ENCODE measurements at places on chromosomes 3 and 15. TPM values are rescaled to one million over a fixed set of nuclear protein-coding genes. Genes with fewer than 3 reads are reported as not detected.

DNA sequence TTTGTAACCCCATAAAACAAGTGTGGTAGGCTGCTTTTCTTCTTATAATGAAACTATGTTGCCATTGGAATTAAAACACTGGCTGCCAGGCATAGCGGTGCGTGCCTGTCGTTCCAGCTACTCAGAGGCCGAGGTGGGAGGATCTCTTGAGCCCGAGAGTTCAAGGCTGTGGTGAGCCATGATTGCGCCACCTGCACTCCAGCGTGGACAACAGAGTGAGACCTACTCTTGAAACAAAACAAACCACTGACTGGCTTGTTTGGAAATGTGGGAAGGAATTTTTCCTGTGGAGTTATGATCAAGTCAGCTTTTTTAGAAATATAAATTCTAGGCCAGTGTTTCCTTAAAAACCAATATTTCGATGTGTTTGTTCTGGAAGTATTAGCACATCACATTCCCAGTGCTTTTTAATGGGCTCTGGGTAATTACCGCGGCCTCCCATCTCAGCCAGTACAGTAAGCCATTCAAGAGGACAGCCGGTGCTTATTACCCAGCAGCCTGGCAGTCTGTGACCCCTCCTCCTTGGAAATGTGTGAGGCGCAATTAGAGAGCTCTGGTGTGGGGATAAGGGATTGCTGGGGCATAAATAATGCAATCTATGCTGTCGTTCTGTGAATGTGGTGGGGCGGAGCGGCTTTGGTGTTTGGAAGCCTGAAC is 58.3 kb upstream of the TRAK1 start:
- no peak overlapping the region for H3K4me3 ChIP-seq
- H3K27ac ChIP-seq = peak overlapping the region; percentile 52
- DNase-seq = peak; percentile 91

DNA sequence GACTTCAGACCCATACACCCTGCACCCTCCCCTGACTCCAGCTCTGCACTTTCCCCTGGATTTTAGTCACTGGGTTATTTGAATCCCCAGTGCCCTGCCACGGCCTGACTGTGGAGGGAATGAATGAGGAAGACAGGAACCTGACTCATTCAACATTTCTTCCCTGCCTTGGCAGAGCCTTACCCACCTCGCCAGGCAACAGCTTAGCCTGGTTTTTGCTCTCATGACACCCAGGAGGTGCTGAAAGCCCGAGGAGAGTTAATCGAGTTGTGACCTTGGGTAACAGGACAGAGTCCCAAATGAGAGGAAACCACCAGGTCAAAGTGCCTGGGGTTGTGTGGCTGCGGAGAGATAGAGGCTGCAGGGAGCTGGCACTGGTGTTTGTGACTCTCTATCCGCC is 128.3 kb downstream of the SMAD6 start:
- no peaks in the 10 kb centered on the region for H3K27me3 ChIP-seq
- H3K36me3 ChIP-seq = no peaks in the 10 kb centered on the region
- no peak for DNase-seq
- no peaks in the 10 kb centered on the region for H3K4me1 ChIP-seq
- no peak overlapping the region for H3K4me3 ChIP-seq

GRCh38 chr3:88434001-88434400 is 284.2 kb downstream of the C3orf38 start:
- H3K4me1 ChIP-seq = no peaks in the 10 kb centered on the region
- DNase-seq = no peak
- H3K27me3 ChIP-seq = no peaks in the 10 kb centered on the region
- H3K27ac ChIP-seq = no peak overlapping the region
- H3K36me3 ChIP-seq = no peaks in the 10 kb centered on the region

GRCh38 chr15:99486371-99487336 is 79.1 kb upstream of the MEF2A start:
- no peaks in the 10 kb centered on the region for H3K27me3 ChIP-seq
- DNase-seq = peak; percentile 63
- no peaks in the 10 kb centered on the region for H3K36me3 ChIP-seq
- H3K4me1 ChIP-seq = no peaks in the 10 kb centered on the region
- H3K27ac ChIP-seq = no peak overlapping the region
- H3K4me3 ChIP-seq = peak overlapping the region; percentile 16

GRCh38 chr15:101551696-101552591 is 62.4 kb upstream of the PCSK6 start:
- no peaks in the 10 kb centered on the region for H3K27me3 ChIP-seq
- no peak for DNase-seq
- no peak overlapping the region for H3K4me3 ChIP-seq
- H3K4me1 ChIP-seq = no peaks in the 10 kb centered on the region
- no peak overlapping the region for H3K27ac ChIP-seq

DNA sequence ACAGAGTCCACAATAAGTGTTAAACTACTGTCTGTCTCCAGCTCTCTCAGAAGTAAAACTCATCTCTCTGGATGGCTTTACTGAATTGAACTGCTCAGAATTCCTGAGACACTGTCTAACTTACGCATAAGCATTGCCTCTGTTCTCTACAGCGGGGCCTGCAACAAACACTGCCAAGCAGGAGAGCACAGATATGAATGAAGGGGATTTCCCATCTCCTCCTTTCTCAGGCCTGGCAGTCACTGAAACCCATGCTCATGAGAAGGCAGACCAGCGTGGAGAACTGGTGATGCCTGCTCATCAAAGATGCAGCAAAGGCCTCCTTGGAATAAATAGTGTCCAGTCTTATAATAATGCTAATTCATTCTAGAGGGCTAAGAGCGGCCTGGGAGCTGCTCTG is 10.3 kb downstream of the RASGRP1 start:
- no peak for DNase-seq
- H3K4me3 ChIP-seq = no peak overlapping the region
- H3K27ac ChIP-seq = no peak overlapping the region

DNA sequence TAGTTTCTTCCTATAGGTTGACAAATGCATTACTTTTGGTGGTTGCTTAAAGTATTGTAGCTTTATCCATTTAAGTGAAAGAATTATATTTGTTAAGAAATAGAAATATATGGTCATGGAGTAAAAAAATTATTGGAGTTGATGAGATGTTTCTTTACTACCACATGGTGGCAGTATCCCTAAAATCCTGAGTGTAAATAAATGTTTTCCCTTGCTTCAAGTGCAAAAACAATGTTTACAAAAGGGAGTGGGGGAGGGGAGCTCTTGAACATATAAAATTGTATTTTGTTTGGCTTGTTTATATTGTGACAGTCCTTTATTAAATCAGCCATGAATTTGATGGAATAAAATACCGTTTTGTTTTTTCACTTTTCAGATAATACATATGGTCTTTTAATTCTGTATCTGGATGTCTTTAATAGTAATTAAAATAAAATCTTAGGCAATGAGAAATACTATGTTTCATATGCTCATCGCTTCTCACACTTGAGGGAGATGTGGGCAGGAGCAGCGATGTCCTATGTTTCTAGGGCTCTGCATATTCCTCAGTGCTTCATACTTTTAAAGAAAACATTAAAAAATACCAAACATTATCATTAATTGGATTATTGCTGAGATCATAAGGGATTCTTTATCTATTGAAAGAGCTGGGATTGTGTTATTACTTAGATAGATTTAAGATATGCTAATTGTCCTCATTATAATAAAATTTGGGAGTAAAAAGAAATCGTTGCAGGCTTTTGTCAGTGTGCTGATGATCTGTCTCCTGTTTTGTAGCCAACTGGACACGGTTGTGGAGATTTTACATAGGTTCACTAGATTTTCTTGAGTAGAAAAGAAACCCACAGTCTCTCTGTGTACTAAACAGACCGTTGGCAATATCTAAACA is 349.7 kb downstream of the TUSC7 start:
- no peaks in the 10 kb centered on the region for H3K36me3 ChIP-seq
- H3K27me3 ChIP-seq = no peaks in the 10 kb centered on the region
- no peak overlapping the region for H3K27ac ChIP-seq
- H3K4me3 ChIP-seq = no peak overlapping the region
- H3K4me1 ChIP-seq = no peaks in the 10 kb centered on the region

GRCh38 chr3:1056744-1057143 is 36.1 kb upstream of the CNTN6 start:
- no peak overlapping the region for H3K4me3 ChIP-seq
- H3K27me3 ChIP-seq = no peaks in the 10 kb centered on the region
- DNase-seq = no peak
- no peak overlapping the region for H3K27ac ChIP-seq
- H3K36me3 ChIP-seq = no peaks in the 10 kb centered on the region
- no peaks in the 10 kb centered on the region for H3K4me1 ChIP-seq

DNA sequence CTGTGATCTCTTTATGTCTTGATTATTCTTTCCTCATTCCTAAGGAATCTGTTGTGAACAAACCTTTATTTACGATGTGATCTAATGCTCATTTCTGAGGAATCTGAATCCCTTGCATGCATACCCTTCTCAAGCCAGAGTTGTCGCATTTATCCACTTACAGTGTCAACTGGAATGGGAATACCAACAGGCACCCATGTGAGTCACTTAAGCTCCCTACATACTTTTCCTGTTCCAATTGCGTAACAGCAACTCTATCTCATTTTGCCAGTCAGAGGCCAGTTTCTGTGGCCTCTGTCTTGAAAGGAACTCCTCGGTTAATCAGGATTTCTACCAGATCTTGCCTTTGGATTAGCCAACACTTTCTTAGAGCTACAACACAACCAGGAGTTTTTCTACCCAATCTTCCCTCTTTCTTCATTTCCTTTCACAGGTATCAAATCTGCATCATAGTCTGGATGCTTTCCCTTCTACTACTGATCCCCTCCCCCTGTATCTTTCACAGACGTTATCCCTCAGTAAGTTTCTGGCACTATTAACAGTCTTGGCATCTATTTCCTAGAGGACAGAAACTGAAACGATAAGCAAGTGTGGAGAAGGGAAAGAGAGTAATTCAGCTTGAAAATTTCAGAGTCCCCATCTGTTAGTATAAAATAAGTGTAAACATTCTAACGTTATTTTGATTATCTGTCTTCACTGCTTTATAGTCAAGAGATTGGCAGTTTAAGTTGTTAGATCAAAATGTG is 66.8 kb upstream of the BCHE start:
- H3K27me3 ChIP-seq = no peaks in the 10 kb centered on the region
- H3K27ac ChIP-seq = no peak overlapping the region
- no peak overlapping the region for H3K4me3 ChIP-seq
- no peaks in the 10 kb centered on the region for H3K4me1 ChIP-seq
- H3K36me3 ChIP-seq = no peaks in the 10 kb centered on the region

DNA sequence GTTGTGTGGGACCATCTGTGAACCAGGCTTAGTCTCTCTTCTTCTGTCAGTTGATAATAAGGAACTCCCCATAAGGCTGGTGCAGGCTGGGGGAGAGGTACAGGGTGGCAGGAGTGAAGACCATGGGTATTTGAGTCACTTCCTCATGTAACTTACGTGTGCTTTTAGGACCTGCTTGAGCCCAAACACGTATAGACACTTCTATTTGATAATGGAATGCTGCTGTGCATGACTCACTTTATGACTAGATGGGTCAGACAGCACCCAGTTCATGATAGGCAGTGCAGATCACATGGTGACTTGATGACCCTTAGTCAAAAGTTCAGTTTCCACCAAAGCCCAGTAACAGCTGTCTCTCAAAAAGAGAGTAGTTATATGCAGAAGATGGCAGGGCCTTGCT is 490.9 kb downstream of the ZBBX start:
- no peak overlapping the region for H3K27ac ChIP-seq
- no peak for DNase-seq
- no peak overlapping the region for H3K4me3 ChIP-seq
- H3K4me1 ChIP-seq = no peaks in the 10 kb centered on the region
- H3K36me3 ChIP-seq = no peaks in the 10 kb centered on the region

- H3K4me1 ChIP-seq = no peaks in the 10 kb centered on the region
- H3K27me3 ChIP-seq = no peaks in the 10 kb centered on the region
- peaks cover 5% of the 10 kb centered on the region for H3K36me3 ChIP-seq
- DNase-seq = peak; percentile 84
- H3K27ac ChIP-seq = peak overlapping the region; percentile 47
These were observed 115.1 kb downstream of the LIPC start for GRCh38 chr15:58546635-58547627.

DNA sequence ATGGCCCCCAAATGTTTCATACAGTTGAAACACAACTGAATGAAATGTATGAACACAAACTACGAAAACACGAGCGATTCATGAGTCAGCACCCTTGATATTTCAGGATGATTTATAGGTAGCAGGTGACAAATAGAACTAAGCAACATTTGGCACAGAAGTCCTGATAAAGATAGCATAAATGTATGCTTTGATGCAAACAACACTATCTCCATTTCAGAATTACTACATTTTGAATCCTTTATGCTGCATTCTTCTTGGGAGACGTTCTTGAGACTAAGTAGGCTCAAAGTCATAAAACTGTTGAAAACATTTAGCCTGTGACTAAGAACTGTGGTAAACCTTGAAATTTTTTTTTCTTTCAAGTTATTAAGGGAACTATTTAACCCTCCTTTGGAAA is 200.3 kb upstream of the ICE2 start:
- H3K27ac ChIP-seq = no peak overlapping the region
- no peak for DNase-seq
- H3K27me3 ChIP-seq = no peaks in the 10 kb centered on the region
- no peak overlapping the region for H3K4me3 ChIP-seq

GRCh38 chr15:96838081-96838480 is 507.6 kb downstream of the NR2F2 start:
- no peak overlapping the region for H3K27ac ChIP-seq
- no peaks in the 10 kb centered on the region for H3K27me3 ChIP-seq
- no peaks in the 10 kb centered on the region for H3K4me1 ChIP-seq
- no peak overlapping the region for H3K4me3 ChIP-seq

GRCh38 chr3:106277731-106278130 is 408.9 kb upstream of the CBLB start:
- H3K4me3 ChIP-seq = no peak overlapping the region
- no peaks in the 10 kb centered on the region for H3K4me1 ChIP-seq
- no peak overlapping the region for H3K27ac ChIP-seq
- no peak for DNase-seq
- H3K27me3 ChIP-seq = no peaks in the 10 kb centered on the region

DNA sequence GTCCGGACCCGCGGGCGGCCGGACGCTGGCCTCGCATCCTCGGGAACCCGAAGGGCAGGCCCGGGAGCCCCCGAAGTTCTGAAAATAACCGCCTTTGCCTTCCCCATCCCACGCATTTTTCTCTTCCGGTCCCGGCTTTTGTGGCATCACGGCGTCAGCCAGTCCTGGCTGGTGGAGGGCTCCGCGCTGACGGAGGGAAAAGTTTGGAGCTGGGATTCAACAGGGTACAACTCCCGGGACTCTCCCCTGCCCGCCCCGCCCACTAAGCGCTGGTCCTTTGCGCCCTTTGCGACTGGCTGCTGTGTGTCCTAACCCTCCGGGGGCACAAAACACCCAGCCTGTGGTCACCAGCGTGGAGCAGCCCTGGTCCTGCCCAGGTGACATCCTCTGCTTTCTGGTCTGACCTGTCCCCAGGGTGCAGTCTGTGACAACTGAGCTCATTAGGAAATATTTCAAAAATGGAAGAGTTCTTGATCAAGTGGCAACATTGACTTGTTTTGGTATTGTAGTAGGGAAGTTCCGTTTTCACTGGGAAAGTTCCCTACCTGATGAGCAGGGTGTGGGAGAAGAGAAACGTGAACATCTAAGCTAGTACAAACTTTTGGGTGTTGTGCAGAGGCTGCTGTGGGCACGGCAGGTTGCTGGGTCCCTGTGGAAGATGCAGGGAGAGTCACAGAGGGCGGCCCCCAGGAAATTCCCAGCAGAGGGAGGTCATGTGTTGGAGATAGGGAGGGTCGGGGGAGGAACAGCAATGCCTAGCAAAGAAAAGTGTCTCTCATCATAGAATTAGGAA is 775 bp downstream of the ARNT2 start:
- H3K36me3 ChIP-seq = no peaks in the 10 kb centered on the region
- no peak overlapping the region for H3K27ac ChIP-seq
- no peak for DNase-seq
- H3K4me3 ChIP-seq = peak overlapping the region; percentile 12

Gene HYAL2
- total RNA-seq = 21.9 TPM

Gene PP2D1
- not detected for total RNA-seq

Gene THBS1
- 253 TPM for total RNA-seq

Gene THAP10
- 1.1 TPM for total RNA-seq

Gene TLR9
- total RNA-seq = 0.24 TPM

Gene C3orf22
- not detected for total RNA-seq

Gene C3orf80
- 0.88 TPM for total RNA-seq

Gene SLC28A2
- total RNA-seq = 0.04 TPM

Gene OGG1
- 27.8 TPM for total RNA-seq

Gene MELTF
- total RNA-seq = 0.42 TPM
